ENCODE measurements at places on chromosomes 2 and 18.

GRCh38 chr2:97998431-97999005, 2.8 kb upstream of the TMEM131 start:
- DNase-seq = no peak

DNA sequence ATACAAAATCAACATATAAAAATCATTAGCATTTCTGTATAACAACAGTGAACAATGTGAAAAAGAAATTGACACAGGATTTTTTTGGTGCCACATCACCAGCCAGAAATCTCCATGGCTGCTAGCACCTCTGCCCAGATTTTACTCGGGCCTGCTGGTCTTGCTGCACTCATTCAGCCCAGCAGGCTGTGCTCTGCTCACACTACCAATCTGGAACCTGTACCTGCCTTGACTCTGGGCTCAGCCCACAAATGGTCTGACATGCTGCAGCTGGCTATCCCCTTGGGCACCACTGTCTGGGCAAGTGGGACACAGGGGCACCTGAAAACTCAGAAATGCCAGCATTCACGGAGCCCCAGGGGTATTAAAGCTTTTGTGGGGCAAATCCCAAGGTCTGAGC, 392.5 kb upstream of the NRXN1 start:
- DNase-seq = no peak

GRCh38 chr2:121038891-121039616, 245.9 kb downstream of the TFCP2L1 start:
- no peak for DNase-seq

DNA sequence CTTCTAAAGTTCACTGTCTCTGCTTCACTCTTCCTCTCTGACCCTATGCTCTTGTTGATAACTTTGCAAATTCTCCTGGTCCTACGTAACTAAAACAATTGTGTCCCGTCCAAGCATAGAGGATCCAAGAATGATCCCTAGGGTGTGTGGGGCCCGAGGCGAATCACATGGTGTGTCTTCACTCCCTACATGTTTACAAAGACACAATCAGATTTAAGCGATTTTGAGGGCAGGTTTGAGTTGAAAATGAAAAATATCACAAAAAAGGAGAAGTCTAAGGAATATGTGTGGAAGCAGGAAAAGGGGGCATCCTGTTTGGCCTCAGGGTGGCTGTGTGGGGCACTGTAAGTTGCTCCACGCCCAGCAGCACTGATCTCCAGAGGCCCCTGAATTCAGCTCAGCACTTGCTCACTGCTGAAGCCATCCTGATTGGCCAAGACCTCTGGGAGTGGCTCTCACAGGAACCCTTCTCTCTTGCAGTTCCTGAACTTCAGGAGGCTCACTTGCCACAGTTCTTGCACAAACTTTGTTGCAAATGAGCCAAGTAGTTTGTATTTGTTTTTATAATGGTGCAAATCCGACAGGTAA, 363.6 kb downstream of the ZNF521 start:
- no peak for DNase-seq

DNA sequence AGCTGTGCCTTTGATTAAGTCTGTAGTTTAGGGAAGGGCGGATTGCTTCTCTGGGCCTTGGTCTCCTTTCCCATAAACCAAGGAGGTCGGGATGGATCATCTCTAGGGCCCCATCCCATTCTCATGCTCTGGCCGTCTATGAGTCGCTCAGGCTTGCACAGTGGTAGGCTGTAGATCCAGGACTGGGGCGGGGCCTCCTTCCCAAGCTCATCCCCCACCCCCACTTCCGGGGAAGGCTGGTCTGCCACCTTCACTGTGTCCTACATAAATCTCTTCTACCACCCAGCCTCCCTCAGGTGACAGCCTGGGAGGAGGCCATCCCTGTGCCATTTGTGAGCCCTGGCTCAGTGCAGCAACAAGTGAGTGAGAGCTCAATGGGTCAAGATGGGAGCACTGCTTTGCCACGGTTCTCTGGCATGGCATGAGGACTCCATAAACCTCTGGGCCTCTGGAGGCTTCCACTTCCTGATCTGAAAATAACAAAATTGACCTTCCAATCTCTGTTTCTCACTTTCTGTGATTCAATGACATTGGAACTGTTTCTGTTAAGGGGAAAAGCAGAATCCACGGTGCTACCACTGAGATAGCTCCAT, 68.5 kb downstream of the SUMO1 start:
- DNase-seq = no peak
